Glomerular endothelial cell (primary cell): ENCODE measurements at places on chromosomes 13 and 19. TPM values are rescaled to one million over a fixed set of nuclear protein-coding genes. Genes with fewer than 3 reads are reported as not detected.

ZNF44 gene
- total RNA-seq, result 5.3 and 5.5 TPM in 2 replicates

ACP5 gene
- 1.6 and 1.9 TPM in 2 replicates for total RNA-seq

- no peak for DNase-seq
These were observed 31.2 kb upstream of the CACNA1A start for GRCh38 chr19:13537454-13537853.

DNA sequence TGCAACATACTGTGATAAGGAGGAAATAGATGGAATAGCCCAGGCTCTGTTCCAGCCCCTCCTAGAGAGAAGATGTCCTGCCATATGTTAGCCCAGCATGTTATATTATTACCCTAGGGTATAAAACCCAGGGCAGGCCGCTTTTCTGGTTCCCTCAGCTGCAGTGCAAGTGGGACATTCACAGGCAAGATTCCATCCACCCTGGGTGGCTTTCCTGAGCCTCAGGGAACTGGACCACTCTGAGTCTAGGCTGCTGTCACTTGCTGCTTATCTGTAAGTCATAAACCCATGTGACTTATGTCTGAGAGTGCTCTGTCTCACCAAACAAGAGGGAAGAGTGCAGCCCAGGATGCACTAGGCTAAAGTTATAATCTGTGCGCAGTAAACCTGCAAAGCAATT lies 413.2 kb downstream of the MZT1 start:
- no peak for DNase-seq

IGSF23 gene
- not detected in 2 replicates for total RNA-seq

DNA sequence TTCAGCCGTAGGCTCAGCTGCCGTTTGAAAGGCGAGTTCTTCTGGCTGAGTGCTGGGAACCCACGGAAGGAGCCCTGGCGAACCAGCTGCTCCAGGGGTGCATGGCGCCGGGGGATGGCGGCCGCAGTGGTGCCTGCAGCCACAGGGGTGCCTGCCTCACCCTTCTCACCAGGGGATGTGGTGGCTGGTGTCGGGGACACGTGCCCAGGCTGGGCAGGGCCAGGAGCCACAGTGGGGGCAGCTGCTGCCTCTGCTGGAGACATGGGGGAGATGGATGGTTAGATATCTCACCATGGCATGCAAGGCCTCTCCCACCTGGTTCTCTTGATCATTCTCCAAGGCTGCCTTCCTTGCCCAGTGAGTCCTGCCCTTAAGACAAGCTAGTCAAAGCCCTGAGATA lies 17.1 kb downstream of the NUMBL start:
- DNase-seq, result no peak

MBD3L5 gene
- not detected in 2 replicates for total RNA-seq

- no peak for DNase-seq
These were observed 76.6 kb downstream of the SERP2 start for GRCh38 chr13:44449999-44450821.

SLC27A1 gene
- 24.6 and 29.5 TPM in 2 replicates for total RNA-seq

DCT gene
- total RNA-seq, result not detected in 2 replicates

TSHZ3 gene
- 5.9 and 11.1 TPM in 2 replicates for total RNA-seq

DNA sequence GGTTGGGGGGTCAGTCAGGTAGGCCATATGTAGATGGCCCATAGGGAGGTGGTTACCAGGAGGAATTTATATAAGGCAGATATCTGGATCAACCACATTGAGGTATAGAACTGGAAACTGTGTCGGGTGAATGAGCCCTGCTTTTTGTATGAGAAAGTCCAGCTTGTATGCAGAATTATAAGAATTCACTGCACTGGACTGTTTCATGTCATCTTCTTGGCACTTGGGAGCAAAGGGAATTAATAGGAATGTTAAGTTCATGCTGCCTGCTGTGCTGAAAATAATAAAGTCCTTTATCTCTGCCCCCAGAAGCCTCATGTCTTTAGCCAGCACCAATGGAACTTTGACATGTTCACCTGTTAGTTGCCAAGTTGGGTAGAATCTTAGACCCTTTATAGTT lies 12.3 kb downstream of the BORA start:
- no peak for DNase-seq

SHC2 gene
- 34.3 and 35.1 TPM in 2 replicates for total RNA-seq

TMEM59L gene
- 1.4 and 1.6 TPM in 2 replicates for total RNA-seq

GRCh38 chr13:36358175-36358718 lies 12.1 kb upstream of the SPART start:
- DNase-seq, result no peak

- no peak for DNase-seq
These were observed 1.2 kb upstream of the SBK2 start for GRCh38 chr19:55538132-55538531.

ICAM5 gene
- 0.06 TPM in 1 of 2 replicates, not detected in the other for total RNA-seq

- DNase-seq, result no peak
These were observed 257.5 kb downstream of the MAB21L1 start for GRCh38 chr13:35219021-35219420.

- DNase-seq, result no peak
These were observed 10.3 kb downstream of the ZNF787 start for GRCh38 chr19:56110515-56111448.

GRCh38 chr19:5125797-5126497 lies 157.0 kb downstream of the KDM4B start:
- no peak for DNase-seq

EPSTI1 gene
- 3.4 and 17.9 TPM in 2 replicates for total RNA-seq

GRCh38 chr19:41577144-41577830 lies 1.3 kb downstream of the CEACAM21 start:
- DNase-seq, result no peak

MAP4K1 gene
- total RNA-seq, result 0.39 TPM in 1 of 2 replicates, not detected in the other

- DNase-seq, result no peak
These were observed 3.0 kb downstream of the RPL13A start for GRCh38 chr19:49490287-49491029.

LILRA5 gene
- not detected in 2 replicates for total RNA-seq

- DNase-seq, result no peak
These were observed 549.0 kb downstream of the GPC6 start for GRCh38 chr13:93775507-93776108.

ZNF132 gene
- 3.3 and 4.4 TPM in 2 replicates for total RNA-seq

DNA sequence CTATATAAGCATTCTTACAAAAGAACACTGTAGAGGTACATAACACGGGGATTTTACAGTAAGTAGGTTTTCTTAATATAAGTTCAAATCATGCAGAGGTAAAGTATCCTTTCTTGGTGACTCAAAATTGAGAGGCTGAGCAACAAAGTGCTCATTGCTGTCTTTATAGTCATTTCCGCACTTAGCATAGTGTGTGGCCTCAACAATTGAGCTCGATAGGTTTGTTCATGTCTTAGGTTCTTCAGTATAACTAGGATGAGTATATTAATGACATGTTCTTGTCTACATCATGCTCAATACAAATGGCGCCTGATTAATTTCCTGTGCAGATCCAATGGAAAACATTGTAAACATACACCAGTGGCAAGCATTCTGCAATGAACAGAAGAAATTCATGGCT lies 1.4 kb downstream of the WDFY2 start:
- no peak for DNase-seq

- no peak for DNase-seq
These were observed 7.3 kb downstream of the POLR2E start for GRCh38 chr19:1087813-1088415.

FOXA3 gene
- not detected in 2 replicates for total RNA-seq

GRCh38 chr13:99740251-99740979 lies 231.2 kb downstream of the ZIC5 start:
- DNase-seq, result no peak

COL4A2 gene
- total RNA-seq, result 1,851 and 3,750 TPM in 2 replicates

- DNase-seq, result no peak
These were observed 671 bp downstream of the MCOLN1 start for GRCh38 chr19:7522923-7523667.

GRCh38 chr13:57224414-57224813 lies 57.4 kb downstream of the PRR20E start:
- DNase-seq, result no peak

GRCh38 chr19:31718032-31718431 lies 368.8 kb upstream of the TSHZ3 start:
- no peak for DNase-seq

- no peak for DNase-seq
These were observed 204.5 kb downstream of the PDS5B start for GRCh38 chr13:32790731-32791130.

DNA sequence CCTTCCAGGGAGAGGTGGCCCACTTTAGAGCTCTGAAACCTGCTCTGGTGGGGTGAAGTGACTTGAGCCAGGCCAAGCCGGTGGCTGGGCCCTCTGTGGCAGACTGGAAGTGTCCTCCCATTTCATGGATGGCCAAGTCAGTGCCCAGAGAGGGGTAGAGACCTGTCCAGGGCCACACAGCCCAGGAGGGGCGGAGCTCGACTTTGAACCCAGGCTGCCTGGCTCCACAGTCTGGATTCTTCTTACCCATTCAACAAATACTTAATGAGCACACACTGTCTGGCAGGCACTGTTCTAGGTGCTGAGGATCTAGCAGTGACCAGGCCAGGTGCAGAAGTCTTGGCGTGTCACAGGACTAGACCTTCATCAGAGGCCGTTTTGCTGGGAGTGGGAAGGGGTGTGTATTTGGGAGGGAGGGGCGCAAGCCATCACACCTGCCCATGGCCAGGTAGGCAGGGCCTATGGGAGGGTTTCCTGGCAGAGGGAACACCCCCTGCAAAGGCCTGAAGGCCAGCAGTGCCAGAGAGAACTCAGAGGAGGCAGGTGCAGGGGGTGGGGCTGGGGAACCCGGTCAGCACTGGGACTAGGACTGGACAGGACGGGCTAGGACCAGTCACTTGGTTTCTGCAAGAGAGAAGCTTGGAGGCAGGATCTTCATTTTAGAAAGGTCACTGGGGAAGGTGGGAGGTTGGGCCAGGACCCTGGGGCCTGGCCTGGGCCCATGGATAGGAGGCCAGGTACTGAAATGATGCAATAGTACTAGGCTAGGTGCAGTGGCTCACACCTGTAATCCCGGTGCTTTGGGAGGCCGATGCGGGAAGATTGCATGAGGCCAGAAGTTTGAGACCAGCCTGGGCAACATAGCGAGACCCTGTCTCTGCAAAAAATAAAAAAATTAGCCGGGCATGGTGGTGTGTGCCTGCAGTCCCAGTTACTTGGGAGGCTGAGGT lies 31.8 kb downstream of the DNM2 start:
- no peak for DNase-seq

- peak; percentile 63 for DNase-seq
These were observed 40.3 kb downstream of the RCBTB2 start for GRCh38 chr13:48492470-48493065.

DNA sequence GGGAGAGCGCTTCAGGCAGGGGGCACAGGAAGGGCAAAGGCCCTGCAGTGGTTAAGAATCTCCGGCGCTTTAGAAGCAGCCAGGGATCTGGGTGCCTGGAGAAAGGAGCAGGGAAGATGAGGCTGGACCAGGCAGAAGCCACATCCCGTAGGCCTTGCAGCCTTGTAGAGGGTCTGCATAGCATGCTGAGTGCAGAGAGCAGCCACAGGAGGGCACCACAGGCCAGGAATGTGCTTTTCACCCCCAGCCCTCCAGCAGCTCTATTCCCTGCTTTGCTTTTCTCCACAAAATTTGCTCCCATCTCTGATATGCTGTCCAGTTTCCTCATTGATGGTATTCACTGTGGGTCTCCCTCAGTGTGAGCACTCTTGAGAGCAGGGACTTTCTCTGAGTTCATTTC lies 5.7 kb downstream of the WDR62 start:
- peak; percentile 18 for DNase-seq

GRCh38 chr19:41682437-41682836 lies 5.6 kb downstream of the CEACAM7 start:
- DNase-seq, result no peak

DNA sequence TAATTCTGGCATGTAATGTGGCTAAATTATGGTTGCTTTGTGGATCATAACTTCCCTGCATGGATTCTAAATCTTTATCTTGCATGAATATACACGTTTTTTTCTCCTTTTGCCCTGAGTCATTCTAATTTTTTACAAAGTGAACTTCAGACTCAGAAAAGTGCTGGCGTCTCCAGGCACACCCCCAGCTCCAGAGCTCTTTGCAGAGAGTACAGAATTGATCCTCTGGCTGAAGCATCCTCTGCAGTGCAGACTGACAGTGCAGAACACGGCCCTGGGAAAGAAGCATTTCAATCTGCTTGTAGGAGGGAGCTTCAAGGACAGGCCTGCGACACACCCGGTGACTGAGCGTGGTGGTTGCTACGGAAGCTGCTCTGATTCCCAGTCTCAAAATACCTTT lies 228.1 kb downstream of the FGF9 start:
- no peak for DNase-seq

DNA sequence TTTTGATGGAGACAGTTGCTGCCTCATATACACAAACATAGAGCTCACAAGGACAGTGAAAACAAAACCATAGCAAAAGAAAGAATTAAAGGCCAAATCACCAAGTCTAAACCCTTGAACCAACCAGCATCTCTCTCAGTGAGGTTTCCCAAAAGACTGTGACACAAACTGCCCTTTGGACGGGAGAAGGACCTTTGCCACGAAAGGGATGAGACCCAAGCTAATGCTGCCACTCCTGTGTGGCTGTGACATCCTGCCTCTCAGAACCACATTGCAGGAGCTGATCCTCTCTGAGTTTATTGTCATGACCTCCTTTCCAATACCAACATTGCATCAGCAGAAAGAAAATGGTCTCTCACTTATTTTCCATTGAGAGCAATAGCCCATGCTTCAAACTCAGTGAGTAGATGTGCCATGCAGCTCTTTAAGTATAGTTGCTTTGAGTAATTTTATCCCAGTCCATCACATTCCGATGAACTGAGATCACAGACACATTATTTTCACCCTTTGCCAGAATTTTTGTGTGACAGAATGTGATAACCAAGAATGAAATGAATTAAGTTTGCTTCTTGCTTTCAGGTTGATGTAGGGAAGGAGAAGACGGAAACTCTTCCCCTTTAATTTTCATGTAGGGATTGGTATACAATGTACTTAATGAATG lies 133.5 kb upstream of the IRS2 start:
- DNase-seq, result no peak

GRCh38 chr13:98529171-98529570 lies 47.7 kb downstream of the STK24 start:
- no peak for DNase-seq
